ENCODE measurements at places on chromosomes 3 and 15. TPM values are rescaled to one million over a fixed set of nuclear protein-coding genes. Genes with fewer than 3 reads are reported as not detected.

GRCh38 chr3:36840453-36840921 is 76.1 kb upstream of the DCLK3 start:
- DNase-seq = no peak

- DNase-seq = no peak
Observed at GRCh38 chr3:40152482-40153133, 156.9 kb upstream of the EIF1B start.

DNA sequence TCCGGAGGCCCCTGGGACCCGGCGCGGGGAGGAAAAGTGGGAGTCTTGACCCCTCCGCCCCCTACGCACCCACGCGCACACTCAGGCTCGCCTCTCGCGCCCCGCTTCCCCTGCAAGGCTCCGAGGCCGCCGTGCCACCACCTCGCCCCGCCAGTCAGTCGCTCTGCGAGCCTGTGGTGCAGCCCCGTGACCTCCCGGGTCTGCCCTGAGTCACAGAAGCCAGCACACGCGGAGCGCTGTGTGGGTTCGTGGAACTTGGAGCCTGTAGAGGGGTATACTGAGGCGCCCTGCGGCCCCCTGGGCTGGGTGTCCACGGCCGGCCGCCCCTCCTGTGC is 380 bp upstream of the ALS2CL start:
- no peak for DNase-seq

- peak; percentile 26 for DNase-seq
Observed at GRCh38 chr3:15606434-15606891, 4.9 kb downstream of the BTD start.

GRCh38 chr3:59180006-59180405 is 130.2 kb upstream of the CFAP20DC start:
- peak; percentile 11 for DNase-seq

- no peak for DNase-seq
Observed at GRCh38 chr3:51102396-51102795, 282.7 kb upstream of the MANF start.

GRCh38 chr3:37098884-37099283 is 75.5 kb downstream of the LRRFIP2 start:
- no peak for DNase-seq

GRCh38 chr15:70267879-70268278 is 170.2 kb upstream of the TLE3 start:
- peak; percentile 60 for DNase-seq

- DNase-seq = no peak
Observed at GRCh38 chr15:72740219-72740618, 43.3 kb downstream of the ADPGK start.

DNA sequence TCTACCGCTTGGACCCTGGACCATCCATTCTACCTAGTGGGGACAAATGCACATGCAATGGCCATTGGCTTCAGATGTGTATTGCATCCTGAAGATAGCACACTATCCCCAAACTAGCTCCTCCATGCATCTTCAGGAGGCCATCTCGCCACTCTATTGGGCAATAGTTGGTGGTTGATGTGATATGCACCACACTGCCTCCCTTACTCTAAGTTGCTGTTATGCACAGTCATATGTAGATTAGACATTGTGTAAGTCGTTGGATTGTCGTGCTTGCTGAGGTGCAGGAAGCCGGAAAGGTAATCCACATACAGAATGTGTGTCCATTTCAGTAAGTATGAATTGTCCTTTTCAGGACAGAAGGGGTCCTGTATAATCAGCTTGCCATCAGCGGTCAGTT is 26.7 kb upstream of the PLA2G4D start:
- DNase-seq = no peak

GRCh38 chr15:84647726-84648125 is 6.4 kb downstream of the WDR73 start:
- no peak for DNase-seq

GRCh38 chr3:168117059-168117458 is 21.3 kb upstream of the GOLIM4 start:
- DNase-seq = peak; percentile 64

- DNase-seq = no peak
Observed at GRCh38 chr3:172444821-172445220, 3.4 kb downstream of the GHSR start.

DNA sequence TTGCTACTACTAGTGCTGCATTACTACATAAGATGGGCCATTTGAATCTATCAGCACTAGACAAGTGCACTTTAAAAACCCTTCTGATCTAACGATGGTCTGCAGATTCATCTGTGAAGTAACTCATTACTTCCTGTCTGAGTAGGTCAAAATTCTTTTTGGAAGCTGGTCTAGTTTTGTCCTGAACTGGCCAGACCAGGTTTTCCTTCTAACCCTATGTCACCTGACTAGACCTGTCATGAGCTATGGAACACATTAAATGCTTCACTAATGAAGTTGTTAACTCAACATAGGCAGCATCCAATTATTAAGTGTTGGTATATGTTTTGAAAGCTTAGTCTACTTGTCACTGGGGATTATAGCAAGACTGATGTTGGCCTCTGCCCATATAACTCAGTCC is 10.1 kb upstream of the RBM5 start:
- no peak for DNase-seq

- no peak for DNase-seq
Observed at GRCh38 chr3:27507111-27507510, 22.9 kb upstream of the SLC4A7 start.

- no peak for DNase-seq
Observed at GRCh38 chr3:174495928-174496327, 363.2 kb upstream of the NAALADL2 start.

- peak; percentile 37 for DNase-seq
Observed at GRCh38 chr3:44862226-44862637, 520 bp downstream of the TMEM42 start.

DNA sequence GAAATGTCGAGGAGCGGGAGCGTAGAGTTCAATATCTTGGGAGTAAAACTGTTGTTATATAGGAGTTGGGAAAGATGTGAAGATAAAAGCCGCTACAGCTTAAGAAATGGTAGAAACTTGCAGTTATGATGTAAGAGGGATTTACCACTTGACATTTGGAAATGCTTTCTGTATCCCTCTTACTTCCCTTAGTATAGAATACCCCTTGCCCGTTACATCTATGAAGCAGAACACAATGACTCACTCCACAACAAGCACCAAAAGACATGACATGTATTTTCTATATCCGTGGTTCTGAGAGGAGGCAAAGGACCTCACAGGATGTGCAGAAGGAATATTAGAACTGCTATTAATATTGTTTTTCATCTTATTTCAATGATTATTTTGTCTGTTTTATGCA is 254.2 kb upstream of the NR2F2 start:
- DNase-seq = no peak

- DNase-seq = no peak
Observed at GRCh38 chr15:73886717-73887345, 13.5 kb downstream of the TBC1D21 start.

DNA sequence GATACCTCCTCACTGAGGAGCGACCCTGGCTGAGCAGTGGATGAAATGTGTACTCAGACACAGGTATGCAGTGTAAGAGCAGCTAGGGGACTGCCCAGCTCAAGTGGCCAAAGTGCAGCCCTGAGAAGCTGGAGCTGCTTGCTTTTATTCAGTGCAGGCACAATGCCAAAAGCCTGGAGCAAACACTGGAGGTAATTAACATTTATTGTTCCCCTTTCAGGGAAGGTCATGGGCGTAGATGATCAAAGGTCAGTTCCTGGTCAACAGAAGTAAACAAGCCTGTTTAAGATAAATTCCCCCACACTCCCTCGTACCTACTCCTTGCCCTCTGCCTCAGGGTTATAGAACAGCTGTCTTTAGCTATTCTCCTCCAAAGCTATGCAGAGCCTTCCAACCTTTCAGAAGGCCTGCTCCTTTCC is 17.5 kb downstream of the PLA2G4F start:
- DNase-seq = no peak

DNA sequence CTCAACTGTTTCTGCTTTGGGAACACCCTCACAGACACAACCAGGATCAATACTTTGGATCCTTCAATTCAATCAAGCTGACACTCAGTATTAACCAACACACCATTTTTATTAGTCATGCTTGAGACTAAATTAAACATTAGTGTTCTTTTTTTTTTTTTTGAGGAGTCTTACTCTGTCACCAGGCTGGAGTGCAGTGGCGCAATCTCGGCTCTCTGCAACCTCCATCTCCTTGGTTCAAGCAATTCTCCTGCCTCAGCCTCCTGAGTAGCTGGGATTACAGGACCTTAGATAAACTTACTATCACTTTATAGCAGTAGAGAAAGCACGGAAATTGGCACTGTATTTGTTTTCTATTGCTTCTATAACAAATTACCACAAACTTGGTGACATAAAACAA is 2.0 kb upstream of the RAB11A start:
- DNase-seq = no peak

- peak; percentile 96 for DNase-seq
Observed at GRCh38 chr15:74406992-74407705, 26.6 kb downstream of the SEMA7A start.

DNA sequence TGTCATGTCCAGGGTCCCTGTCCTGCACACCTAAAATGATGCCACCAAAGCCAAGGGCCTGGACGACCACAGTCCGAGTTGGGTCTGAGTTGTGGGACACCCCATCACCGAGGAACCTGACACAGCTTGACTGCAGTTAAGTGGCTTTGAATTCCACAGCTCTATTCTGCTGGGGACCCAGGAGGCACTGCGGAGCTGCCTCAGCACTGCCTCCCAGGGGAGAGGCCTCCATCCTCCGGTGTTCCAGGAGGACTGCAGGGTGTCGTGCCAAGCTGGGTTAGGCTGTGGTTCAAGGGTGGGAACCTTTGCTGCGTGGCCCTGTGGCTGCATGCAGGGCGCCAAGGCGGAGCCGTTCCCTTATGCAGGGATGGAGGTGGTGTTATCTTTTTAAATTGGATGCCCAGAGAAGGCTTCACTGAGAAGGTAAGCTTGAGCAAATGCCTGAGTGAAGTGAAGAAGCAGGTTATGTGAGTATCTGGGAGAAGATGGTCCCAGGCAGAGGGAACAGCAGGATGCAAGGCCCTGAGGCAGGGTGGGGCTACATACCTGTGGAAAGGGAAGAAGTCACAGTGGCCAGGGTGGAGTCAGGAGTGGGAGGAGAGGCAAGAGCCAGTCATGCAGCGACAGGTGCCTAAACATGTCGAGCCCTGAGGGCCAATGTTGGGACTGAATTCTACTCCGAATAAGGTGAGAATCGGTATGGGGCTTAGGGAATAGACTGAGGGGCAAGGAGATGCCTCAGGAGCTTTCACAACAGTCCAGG is 144.8 kb downstream of the TPRA1 start:
- DNase-seq = no peak

DNA sequence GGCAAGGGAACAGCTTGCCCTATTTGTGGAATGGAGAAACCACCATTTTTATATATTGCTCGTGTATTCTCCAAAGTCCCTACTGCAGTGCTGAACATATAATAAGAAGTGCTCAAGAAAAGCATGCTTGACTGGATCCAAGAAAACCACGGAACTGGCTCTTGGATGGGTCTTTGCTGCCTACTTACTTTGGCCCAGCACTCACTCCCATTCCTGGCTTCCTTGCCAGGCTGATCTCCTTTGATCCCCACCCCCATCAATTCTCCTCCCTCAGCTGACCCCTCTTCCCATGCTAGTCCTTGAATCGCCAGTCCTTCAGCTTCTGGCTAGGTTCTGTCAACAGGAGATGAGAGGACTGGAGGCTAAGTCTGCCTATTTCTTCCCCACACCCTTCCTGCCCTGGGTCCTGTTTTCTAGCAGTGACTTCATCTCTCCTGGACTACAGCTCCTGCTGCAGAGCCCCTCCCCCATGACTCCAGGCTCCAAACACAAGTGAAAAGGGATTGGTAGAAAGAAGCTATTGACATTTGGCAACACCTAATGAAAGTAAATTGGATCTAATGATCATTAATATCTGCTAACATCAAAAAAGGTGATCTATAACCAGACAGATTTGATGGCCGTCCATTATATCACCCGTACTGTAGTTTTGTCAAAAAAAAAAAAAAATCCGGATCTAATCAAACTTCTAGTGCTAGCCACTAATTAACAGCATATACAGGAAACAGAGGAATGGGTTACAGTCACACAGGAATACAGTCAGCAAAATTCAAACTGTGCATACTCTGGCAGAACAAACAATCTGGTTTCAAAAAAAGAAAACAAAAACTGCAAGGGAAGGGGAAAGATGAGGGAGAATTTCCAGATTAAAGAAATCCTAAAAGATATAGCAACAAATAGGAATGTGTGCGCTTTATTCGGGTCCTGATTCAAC is 7.8 kb downstream of the FAM240A start:
- peak; percentile 24 for DNase-seq

DNA sequence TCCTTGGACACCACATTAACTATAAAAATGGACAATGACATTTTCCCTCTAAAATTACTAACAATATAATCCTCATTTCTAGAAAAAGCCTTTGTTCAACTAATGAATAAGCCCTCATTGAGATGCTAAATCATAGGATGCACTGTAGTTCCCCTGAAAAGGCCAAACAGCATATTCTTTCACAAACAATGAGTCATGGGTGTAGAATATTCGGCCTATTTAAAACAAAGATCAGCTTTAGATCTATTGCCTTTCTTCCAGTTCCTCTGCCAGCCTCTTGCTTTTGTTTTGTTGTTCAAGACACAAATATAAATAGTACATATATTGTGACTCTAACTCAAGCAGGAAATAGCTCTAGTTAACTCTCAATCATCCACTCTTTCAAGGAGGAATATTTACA is 82.5 kb downstream of the ADAM10 start:
- DNase-seq = peak; percentile 33

DNA sequence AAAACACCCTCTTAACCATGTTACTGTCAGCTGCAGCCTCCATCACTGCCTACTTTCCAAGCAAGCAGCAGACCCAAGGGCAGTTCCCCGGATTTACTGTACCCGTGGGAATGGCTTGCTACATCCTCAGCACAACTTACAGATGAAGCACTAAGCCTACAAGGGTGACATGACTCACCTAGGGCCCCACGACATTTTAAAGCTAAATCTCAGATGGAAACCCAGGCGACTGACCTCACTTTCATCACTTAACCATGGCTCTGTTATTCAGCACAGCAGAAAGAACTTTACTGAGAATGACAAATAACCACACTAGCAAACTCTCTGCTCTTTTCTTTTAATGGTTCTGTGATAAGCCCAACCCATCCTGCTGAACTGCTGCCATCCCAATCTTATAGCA is 65.6 kb downstream of the SUMF1 start:
- no peak for DNase-seq

CLDN16 gene
- not detected for total RNA-seq

SERPINI2 gene
- not detected for total RNA-seq

CLDN11 gene
- total RNA-seq = 39.0 TPM

NEK10 gene
- 1.4 TPM for total RNA-seq

CP gene
- 2.7 TPM for total RNA-seq

SH3GL3 gene
- total RNA-seq = 0.27 TPM

IGF2BP2 gene
- 59.1 TPM for total RNA-seq

KCNH8 gene
- not detected for total RNA-seq

CTXND1 gene
- total RNA-seq = not detected

Measured in M059J (cell line).